ENCODE measurements at places on chromosomes 6 and 20.
A peak's percentile ranks its signal among the peaks of the same experiment; 100 is the strongest.

DNA sequence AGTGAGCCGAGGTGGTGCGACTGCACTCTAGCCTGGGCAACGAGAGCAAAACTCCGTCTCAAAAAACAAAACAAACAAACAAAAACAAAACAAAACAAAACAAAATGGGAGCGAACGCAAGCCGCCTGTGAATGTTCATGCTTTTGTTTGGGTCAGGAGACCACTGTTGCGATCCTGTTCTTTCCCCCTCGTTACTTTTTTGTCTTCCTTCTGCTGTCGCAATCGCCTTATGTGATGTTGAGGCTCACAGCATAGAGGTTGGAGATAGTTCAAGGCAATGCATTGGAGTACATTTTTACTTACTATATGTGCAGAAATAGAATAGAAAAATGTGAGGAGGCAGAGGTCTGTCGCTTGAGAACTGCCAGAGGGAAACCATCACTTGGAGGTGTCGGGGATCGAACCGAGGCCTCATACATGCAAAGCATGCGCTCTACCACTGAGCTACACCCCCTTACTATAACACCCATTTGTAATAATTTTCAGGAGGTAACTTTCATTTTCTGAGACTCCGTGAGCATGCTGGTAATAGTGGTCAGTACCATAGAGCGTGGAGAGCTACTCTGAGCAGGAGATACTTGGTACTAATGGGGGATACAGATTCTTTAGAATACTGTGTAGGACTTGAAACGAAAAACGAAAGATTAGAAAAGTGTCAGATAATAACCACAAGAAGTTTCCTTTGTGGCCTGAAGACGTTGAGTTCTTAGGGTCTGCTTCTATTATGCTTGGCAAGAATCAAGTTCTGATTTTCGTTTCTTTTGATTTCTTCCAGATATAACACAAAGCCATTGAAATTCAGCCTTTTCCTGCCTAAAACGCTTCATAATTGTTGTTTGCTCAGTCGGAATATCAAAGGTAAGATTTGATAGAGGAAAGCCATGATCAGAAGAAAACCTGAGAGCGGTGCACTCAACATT lies 121.1 kb downstream of the TRIM27 start:
- no peak for DNase-seq

DNA sequence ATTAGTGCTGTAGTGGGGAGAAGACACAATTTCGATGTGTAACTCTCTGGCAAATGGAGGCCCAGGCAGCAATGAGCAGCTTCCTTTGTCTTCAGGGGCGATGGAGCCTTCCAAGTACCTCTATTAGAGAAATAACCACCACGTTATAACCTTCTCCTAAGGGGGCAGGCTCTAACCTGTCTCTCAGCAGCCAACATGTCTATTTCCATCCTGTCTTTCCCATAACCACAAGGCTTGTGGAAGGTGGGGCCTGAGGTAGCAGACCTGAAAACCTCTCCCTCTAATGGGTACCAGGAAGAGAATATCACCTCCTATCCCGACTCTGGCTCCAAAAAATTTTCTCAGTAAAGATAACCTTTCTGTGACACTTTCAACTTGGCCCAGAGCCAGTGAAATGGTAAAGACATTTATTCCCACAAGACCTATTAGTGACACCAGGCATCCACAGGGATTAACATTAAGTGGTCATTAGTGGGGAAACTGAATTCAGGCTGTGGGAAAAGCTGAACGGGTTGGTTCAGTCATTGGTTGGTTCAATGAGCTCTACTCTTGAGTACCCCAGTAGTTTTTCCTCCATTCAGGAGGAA lies 4.0 kb downstream of the PEX6 start:
- no peak for DNase-seq

GRCh38 chr6:144469144-144469575 lies 184.0 kb downstream of the UTRN start:
- DNase-seq: no peak

- DNase-seq: no peak
These were observed 97.8 kb downstream of the JARID2 start for GRCh38 chr6:15343490-15344191.

DNA sequence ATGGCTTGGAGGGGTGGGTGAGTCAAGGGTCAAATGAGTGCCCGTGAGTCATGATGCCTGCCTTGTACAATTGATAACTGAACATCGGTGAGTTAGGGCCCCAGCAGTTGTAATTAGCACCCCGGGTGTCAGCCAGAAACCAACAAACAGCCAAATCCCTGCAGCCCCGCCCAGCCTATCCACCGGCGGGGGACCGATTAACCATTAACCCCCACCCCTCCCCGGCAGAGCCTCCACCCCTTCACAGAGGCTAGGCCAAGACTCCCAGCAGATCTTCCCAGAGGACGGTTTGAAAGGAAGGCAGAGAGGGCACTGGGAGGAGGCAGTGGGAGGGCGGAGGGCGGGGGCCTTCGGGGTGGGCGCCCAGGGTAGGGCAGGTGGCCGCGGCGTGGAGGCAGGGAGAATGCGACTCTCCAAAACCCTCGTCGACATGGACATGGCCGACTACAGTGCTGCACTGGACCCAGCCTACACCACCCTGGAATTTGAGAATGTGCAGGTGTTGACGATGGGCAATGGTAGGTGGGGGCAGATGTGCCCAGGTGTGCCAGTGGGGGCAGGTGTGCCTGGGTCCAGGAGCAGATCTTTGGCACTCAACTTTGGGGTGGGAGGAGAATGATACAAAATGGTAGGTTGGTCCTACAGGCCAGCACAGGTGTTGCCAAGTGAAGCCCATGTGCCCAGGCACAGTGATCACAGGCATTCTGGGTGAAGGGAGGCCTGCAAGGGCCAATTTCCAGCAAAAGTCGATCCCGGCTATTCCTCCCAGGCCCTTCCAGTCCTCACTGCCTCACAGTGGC lies 45.7 kb downstream of the HNF4A start:
- no peak for DNase-seq

DNA sequence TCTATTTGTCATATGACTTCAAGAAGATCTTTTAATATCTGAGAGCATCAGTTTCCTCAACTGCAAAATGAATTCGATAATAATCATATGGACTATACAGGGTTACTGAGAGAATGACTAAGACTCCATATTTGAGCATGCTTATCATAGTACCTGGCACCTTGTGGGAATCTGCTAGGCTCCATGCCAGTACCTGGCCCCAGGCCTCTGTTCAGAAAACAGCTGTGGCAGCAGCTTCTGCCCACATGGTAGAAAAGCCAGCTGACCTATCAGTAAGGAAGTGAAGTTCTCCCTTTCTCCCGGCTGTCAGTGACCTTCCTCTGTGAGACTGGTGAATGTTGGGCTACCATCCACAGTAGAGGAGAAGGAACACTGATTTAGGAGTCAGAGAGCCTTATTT lies 574.9 kb upstream of the CHD6 start:
- DNase-seq: no peak

DNA sequence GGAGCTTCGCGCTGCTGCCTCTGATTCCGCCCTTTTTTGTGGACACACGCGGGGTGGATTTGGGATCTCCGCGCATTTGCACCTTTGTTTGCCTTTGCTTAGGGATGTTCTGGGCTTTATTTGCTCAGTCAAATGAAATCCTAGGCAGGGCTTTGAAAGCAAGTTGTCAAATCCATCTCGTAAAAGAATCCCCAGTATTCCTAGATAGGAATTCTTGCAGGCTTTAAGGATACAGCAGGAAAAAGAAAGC lies 453 bp downstream of the CEP57L1 start:
- DNase-seq: no peak

DNA sequence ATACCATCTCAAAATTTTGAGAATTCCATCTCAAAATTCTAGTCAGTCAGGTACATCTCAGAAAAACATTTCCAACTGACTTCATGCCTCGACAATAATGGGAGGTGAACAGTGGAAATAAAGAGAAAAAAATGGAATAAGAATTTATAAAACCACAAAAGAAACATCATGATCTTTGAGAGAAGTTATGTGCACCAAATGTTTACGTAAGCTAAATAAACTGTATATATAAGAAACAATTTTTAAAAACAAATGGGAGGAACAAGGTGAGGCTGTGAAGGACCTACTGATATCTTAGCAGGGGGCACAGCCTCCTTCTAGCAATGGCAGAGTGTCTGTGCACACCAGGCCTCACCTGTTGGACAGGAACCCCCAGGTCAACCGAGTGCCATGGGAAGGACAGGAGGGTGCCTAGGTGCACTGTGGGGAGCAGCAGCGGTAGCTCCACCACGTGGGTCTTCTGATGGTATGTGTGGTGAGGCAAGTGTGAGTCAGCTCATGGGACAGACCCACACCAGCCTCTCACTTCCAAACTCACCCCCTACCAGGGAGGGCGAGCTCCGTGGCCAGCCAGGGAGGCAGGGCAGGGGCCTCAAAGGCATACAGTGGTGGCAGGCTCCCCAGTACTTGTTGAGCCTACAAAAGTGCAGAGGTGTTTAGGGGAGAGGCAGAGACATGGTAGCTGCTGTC lies 23.2 kb downstream of the DIDO1 start:
- DNase-seq: no peak

GRCh38 chr6:120826253-120826652 lies 508.0 kb downstream of the TBC1D32 start:
- no peak for DNase-seq

DNA sequence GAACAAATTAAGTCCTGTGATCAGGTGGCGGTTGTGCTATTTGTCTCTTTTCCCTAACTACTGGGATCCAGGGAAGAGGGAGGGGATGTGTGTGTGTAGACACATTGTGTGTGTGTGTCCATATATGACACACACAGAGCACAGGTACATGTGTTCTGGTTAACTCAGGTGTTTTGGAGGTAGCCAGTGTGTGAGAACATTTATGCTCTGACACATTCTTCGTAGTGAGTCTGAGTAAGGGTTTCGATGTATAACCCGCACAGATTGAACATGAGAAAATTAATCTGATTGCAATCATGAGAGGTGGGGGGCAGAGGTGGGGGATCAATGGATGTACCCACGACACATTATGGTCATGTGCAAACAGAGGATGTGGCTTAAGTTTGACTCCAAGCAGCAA lies 12.6 kb downstream of the ZC3H12D start:
- DNase-seq: no peak

- no peak for DNase-seq
These were observed 41.0 kb downstream of the ZNF292 start for GRCh38 chr6:87196275-87196842.

- DNase-seq: no peak
These were observed 87.2 kb downstream of the GINS1 start for GRCh38 chr20:25494506-25495188.

DNA sequence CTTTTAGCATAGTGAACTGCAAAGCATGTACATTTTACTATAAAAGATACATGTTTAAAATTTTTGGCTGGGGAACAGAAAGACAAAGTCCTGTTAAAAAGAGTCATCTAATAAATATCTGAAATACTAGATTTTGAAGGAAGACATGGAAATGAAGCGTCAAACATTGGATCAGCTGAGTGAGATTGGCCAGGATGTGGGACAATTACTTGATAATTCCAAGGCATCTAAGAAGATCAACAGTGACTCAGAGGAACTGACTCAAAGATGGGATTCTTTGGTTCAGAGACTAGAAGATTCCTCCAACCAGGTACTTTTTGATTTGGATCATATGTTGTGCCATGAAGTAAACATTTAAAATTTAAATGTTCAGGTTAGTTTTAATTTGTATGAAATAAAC lies 162.3 kb downstream of the UTRN start:
- no peak for DNase-seq

GRCh38 chr6:106477146-106477545 lies 116.6 kb downstream of the CRYBG1 start:
- DNase-seq: no peak

GRCh38 chr6:166815629-166816028 lies 140.7 kb downstream of the RNASET2 start:
- no peak for DNase-seq

DNA sequence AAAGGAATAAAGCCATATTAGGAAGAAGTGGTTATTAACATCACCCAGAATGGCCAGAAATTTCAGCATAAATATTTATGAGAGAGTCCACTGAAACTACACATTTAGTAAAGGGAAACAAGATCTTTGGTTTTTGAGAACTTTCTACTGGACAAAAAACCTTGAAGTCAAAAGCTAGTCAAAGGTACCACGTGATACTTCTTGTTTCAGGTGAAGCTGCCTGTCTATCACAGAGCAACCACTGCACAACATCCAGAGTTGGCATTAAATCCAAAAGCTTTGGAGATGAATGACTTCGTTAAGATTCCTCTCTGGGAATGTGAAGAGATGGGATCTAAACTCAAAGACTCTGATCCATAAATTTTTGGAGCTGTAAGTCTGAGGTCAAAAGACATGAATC lies 137.0 kb downstream of the KCNQ5 start:
- no peak for DNase-seq

DNA sequence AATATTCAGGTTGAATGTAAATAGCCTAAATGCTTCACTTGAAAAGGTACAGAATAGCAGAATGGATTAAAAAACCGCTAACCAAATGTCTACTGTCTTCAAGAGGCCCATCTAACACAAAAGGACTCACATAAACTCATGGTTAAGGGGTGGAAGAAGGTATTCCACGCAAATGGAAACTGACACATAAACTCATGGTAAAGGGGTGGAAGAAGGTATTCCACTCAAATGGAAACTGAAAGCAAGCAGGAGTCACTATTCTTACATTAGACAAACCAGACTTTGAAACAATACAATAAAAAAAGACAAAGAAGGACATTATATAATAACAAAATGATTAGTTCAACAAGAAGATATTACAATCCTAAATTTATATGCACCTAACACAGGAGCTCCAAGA lies 38.3 kb upstream of the PKIB start:
- no peak for DNase-seq

GRCh38 chr6:167907837-167908681 lies 81.3 kb downstream of the AFDN start:
- DNase-seq: peak; percentile 13

DNA sequence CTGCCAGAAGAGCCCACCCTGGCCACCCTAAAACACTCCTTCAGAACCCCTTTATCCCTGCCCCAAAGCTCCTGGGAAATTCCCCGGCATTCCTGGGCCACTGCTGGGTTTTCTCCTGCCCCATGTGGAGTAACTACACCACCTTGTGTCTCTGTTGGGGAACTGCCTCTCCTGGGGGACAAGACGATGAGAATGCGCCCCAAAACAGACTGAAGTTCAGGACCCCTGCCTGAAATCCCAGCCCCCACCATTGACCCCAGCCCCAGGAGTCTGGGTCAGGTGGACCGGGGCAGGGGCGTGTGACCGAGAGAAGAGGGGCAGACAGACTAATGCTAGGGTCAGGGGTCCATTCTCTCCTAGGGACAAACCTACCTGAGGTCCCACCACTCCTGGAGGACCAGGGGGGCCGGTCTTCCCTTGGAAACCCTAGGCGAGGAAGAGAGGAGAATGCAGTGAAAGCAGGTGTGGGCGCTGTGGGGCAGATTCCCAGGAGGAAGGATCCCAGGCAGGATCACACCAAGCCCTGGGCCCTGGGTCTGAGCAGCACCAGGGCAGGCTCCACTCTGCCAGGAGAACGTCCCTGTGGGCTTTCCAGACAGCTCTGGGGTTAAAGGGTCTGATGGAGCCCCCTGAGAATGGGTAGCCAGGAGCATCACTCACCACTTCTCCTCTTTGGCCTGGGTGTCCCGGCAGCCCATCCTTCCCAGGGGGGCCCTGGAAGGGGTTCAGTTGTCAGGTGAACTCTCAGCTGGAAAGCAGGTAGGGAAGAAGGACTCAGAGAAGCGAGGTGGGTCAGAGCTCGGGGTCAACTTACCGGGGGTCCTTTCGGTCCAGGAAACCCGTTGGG lies 19.4 kb downstream of the COL11A2 start:
- no peak for DNase-seq
